Fibroblast of upper back skin (primary cell): ENCODE measurements at places on chromosomes 4 and X.

DNA sequence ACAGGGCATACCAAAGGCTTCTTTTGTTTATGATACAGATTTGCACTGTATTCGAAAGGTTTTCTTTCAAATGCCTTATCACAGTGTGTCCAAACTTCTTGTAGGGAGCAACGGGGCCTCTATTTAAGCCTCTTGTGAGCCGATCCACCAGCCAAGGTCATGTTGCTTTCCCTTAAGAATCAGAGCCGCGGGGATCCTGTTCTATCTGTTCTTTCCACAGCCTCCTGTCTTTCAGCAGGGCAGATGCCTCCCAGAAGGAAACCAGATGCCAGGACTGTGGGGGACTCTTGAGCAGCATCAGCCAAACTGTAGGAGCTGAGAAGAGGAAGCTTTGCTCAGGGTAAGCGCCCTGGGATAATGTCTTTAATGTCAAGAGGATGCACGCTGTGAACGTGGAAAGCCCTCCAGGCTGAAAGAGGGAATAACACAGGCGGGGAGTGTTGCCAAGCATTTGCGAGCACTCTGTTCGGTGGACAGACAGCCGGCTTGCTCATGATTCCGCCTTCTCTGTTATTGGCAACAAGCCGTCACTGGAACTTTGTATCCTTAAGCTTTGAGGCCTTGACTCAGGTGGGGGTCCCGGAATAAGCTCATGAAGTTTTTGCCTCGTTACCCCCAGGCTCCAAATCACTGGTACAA lies 279.8 kb upstream of the FRG1 start:
- DNase-seq = no peak

GRCh38 chr4:1516261-1516660 lies 110.0 kb upstream of the NKX1-1 start:
- no peak for DNase-seq

GRCh38 chrX:153441296-153441695 lies 4.6 kb downstream of the TREX2 start:
- DNase-seq = no peak

- DNase-seq = peak; percentile 25
Measured at GRCh38 chr4:186727977-186728519, 4.4 kb upstream of the FAT1 start.

GRCh38 chr4:114385195-114385985 lies 213.2 kb upstream of the UGT8 start:
- DNase-seq = no peak

GRCh38 chrX:119734897-119735339 lies 23.5 kb upstream of the SOWAHD start:
- DNase-seq = no peak

GRCh38 chr4:94428884-94429283 lies 22.9 kb upstream of the PDLIM5 start:
- no peak for DNase-seq

DNA sequence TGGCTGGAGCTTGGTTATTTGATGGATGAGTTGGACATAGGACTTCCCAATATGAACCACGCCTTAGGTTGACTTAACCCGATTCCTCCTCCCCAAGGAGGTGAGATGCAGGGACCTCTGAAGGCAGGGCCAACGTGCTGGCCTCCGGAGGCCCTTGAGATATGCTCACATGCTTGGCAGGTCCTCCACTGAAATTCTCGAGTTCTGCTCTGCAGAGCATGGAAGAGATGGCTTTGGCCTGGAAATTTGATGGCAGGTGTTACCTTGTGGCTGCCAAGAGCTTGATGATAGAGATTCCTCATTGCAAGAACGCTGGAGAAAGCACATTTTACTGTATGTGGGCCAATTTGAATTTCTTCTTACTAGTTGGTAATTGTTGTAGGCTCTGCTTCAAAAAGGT lies 117.4 kb upstream of the LIMCH1 start:
- no peak for DNase-seq

- peak; percentile 45 for DNase-seq
Measured at GRCh38 chrX:42485601-42486000, 292.4 kb downstream of the PPP1R2C start.

GRCh38 chr4:74206088-74206825 lies 48.3 kb downstream of the MTHFD2L start:
- peak; percentile 82 for DNase-seq

DNA sequence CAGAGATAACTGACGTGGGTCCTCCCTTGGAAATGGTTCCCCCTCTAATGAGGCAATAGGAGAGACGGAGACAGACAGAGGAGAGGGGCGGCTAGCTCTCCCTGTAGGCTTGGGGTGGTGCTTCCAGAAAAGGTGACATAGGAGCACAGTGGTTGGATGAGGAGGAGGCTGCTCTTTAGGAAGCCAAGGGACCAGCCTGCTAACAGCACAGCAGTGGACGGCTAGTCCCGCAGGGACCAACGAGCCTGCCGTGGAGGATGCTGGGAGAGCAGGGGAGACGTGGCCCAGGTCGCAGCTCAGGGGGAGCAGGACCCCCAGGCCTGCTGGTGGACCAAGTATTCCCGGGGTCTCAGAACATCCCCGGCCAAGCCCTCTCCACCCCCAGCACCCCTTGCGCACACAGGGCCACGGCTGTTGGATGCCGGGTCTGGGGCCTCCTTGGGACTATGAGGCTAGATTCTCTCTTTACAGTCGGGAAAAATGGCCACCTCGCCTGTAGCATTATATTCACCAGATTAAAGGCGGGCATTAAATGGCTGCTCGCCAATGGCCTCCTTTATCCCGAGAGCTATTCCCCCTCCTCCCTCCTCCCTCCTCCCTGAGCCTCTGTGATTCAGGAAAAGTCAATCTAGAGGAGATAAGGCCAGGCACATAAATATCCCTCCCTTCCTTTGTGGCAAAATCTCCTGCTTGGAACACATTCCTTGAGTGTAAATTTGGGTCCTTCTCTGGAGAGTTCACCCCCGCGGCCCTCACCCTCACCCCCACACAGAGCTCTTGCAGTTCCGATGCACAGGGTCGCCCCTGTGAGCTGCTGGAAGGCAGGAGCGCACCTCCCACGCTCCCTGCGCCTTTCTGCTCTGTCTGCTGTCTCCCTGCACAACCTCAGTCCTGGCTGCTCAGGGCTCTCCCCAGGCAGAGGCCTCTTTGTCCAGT lies 30.5 kb upstream of the NSG1 start:
- no peak for DNase-seq

DNA sequence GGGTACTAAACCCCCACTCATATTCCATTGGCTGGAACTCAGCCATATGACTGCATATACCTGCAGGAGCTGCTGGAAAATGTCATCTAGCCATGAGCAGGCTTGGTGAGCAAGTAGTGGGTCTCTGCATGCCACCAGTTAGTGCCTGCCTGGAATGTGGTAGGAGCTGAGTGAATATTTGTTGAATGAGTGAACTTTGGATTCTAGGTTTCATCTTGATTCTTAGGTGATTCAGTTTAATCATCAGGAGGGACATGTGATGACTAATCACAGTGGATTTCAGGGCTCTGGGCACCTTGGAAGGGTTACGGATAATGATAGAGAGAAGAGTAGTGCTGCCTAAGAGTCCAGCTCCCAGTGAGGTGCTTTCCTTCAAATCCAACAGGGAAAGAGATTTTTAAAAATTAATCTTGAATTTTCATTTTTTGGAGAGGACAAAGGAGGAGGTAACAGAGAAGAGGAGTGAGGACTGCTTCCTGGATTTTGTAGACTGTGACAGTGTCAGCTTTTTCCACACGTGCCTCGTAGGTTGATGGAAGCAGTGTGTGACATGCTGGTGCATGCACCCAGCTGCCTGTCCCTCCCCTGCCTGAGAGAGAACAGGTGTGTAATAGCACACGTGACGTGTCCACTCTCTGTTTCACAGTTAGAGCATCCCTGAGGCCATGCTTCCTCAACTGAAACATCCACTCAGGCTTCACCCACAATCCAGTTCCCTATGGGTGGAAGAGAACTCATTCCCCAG lies 30.4 kb downstream of the NHS start:
- peak; percentile 64 for DNase-seq

GRCh38 chr4:111628437-111628836 lies 516.8 kb upstream of the FAM241A start:
- peak; percentile 55 for DNase-seq

GRCh38 chr4:159171287-159171686 lies 68.4 kb downstream of the RAPGEF2 start:
- no peak for DNase-seq

DNA sequence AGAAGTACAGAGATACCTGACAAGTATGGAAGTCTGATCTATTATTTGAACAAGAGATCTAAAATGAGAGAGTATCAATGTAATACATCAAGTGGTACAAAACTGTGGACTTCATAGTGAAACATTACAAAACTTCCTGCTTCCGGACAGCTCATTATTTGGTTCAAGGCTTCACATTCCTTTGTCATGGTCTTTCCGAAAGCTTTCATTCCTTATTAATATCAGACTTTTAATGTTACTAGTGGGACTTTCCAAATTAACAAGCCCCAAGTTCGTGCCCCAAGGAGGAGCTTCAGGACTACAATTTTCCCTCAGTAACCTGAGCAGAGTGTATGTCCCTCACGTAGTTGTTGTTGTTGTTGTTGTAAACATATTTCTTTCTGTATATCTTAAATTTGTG lies 1.2 kb downstream of the CHIC2 start:
- peak; percentile 49 for DNase-seq

DNA sequence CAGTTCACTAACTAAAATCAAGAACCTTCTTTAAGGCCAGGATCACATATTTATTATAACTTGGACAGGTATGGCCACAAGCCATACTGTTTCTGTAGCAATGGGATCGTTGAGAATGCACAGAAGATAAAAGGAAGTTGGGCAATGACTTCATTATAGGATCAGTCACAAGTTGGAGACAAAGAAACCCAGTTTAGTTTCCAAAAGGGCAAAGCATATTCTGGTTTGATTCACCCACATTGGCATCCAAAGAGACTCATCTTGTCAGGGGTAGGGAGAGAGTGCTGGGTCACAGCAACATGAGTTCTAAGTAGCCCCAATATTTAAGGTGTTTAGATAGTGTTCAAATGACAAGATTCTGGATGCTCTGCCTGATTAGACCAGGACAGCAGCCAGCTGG lies 317.1 kb upstream of the GALNT7 start:
- DNase-seq = peak; percentile 23

DNA sequence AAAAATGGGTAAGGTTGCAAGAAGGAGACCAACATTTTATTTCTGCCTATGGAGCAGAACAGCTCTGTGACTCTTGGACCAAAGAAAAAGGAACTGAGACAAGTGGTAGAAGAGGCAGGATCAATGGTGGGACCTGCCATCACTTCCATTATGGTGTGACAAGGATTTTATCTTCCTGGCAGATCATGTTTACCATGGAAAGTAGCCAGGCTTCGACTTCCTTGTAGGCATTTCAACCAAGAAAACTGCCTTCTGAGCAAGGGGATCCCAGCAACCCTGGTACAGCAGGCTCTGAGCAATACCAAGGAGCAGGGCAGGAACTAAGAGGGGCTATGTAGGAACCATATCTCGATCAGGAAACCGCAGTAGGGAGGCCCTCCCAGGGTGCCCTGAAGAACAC lies 317.4 kb downstream of the IQCM start:
- no peak for DNase-seq

DNA sequence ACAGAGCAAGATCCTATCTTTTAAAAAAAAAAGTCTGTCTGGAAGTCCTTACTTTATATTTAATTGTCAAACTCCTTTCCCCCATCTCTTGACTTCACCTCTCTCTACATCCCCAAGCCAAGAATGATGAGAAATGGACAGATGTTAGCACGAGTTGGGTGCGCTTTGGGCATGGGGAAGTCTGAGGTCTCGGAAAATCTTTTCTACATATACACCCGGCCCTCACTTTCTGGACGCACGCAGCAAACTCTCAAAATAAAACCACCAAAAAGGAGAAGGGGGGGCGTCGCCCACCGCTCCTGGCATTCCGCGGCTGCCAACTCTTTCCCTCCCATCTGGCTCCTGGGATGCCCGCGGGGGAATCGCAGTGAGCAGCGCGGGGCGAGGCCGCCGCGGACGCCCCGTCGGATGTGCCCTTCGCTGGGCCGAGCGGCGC lies 756 bp downstream of the IGFBP7 start:
- DNase-seq = no peak

DNA sequence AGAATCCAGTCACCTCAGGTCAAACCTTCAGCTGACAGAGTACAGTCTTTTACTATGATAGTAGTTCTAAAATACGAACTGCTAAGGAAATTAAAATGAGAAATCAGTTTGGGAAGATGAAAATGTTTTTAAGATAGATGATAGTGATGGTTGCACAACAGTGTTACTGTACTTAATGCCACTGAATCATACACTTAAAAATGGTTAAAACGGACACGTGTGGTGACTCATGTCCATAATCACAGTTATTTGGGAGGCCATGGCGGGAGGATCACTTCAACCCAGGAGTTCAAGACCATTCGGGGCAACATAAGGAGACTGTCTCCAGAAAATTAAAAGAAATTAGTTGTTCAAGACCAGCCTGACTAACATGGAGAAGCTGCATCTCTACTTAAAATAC lies 41.4 kb downstream of the ABHD18 start:
- no peak for DNase-seq

- DNase-seq = no peak
Measured at GRCh38 chr4:3337811-3338210, 45.0 kb downstream of the RGS12 start.

DNA sequence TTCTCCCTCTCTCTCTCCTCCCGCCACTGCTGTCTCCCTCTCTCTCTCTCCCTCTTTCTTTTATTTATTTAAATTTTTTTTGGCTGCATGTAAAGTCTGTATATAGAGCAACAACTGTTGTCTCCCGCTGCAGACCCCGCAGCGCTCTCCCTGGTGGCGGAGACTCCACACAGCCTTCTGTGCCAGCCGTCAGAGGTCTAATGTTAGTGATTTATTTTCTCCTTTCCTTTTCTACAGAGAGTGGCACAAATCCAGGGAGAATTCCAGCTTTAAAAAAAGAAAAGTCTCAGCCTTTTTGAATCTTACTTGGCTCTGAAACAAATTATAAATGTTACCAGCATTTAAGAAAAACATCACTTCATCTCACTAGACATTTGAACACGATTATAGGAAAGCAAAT lies 106.2 kb downstream of the FAM9B start:
- DNase-seq = no peak

DNA sequence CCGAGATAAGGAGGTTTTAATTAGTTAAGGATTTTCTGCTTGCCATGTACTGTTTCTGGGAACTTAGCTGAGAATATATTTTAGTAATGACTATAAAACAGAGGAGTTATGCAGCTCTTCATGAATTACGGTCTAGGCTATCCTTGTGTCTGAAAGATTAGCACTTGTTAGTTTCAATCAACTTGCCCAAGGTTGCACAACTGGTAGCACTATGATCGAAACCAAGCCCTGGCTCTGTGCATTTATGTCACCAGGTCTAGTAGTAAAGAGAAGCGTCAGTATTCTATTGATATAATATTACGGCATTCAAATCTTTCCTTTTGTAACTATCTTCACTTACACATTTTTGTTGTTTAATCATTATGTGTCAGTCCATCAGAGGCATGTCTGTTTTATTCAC lies 176.0 kb downstream of the TLL1 start:
- DNase-seq = no peak
